KBM-7 (cell line): ENCODE measurements at places on chromosomes 7 and 10.

DNA sequence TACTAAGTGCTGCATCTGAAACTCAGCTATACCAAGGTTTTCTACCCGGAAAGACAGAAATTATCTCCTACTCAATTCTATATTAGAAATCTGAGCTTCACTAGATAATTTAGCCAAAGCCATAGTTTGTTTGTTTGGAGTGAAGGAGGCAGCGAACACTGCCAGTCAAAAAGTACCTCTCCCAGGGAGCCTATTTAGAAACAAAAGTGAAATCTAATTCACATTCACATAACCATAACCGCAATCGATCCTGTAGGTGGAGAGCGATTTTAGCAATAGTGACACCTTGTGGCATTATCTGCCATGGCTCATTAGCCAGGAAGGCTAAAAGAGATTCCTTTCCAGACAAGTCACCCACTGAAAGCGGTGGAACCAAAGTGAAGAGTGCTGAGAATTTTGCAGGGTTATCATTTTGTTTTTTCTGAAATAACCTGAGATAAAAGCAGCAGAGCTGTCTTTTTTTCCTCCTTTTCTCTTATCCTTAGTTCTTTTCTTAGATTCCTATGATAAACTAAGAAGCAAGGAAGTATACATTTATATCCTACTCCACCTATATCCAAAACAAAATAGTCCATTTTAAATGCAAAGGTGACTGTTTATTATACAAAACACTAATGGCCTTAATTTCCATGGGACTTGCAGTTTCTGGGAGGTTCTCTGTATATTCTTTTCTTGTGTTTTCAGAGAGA is 83.7 kb upstream of the BET1 start:
- DNase-seq, result peak; percentile 68

DNA sequence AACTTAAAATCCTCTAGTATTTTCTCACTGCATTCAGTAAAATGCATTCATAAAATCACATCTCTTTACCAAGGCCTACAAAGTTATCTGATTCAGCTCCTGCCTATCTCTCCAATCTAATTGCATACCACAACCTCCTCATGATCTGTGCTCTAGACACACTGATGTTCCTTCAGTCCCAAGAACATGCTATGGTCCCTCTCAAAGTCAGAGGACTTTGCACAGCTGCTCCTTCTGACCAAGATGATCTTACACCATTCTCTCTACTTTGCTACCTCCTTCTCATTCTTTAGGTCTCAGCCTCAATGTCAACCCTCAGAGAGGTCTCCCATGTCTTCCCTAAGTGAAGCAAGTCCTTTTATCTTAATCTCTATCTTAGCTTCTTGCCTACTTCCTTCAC is 45.5 kb downstream of the CAV1 start:
- DNase-seq, result no peak

- no peak for DNase-seq
Measured at GRCh38 chr7:42155584-42156290, 81.3 kb downstream of the GLI3 start.

DNA sequence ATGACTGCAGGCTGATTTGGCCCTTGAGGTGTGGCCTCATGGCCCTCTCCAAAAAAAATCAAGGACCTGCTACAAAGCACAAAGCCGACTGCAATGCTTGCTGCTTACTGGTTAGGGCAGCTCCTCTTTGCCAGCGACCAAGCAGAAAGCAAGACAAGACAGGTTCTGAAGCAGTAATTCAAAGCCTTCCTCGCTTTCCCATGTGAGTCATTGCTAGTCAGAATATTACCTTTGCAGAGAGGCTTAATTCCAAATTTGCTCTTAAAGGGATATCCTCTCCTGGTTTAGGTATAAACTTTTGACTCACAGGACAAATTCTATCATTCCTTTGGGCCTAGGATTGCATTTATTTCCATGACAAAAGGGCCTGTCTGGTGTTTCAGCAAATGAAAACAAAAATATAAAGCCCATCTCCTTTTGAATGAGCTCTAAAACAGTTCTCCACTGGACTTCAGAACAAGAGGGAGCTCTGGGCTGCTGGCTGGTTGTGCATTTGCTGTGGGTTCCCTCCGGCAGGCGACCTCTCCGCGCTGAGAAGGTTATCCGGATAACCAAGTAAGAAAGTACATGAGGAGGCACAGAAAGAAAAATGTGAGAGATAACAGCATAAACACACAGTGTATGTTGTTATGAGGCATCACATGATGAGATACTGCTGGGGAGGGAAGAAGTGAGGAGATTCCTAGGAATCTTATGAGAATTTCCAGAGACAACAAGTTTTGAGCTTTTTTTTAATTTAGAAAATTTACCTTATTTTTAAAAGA is 90.8 kb downstream of the EGFR start:
- DNase-seq, result no peak

DNA sequence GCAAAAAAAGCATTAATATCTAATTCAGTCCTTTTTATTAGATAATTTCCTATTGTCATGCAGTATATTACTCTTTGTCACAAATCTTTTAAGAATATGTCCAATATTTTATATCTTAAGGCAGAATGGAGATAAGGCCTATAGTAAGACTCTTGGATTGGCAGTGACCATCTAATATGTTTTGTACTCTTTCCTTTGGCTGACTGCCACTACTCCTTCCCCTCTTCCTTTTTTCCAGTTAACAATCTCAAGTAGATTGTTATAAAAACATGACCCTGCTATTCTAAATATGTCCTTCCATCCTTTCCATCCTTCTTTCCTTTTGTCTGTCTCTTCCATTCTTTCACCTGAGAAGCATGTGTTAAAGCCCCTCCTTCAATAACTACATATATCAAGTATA is 92.8 kb upstream of the TMEM168 start:
- peak; percentile 55 for DNase-seq

DNA sequence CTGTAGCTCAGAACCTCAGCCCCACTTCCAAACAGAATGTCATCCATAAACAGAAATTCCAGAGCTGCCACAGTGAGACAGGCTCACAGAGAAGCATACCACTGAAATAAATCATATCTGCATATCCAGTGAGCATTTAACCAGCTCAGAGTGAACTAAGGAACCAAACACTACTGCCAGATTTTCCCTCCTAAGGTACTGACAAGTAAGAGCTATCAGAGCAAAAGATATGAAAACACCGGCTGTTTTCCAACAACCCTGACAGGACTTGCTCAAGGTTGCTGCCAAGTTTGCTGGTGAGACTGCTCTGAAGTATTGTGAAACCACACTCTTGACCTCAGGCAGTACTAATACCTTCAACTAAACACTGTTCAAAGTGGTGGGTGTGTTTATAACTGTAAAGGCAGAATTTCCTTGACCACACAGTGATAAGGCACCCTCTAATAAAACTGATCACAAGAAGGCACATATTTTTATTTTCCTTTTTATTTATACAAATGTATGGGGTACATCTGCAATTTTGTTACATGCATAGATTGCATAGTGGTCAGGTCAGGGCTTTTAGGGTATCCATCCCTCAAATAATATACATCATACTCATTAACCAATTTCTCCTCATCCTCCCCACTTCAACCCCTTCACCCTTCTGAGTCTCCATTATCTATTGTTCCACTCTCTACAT is 18.3 kb downstream of the SGMS1 start:
- DNase-seq, result no peak

GRCh38 chr10:123398756-123399155 is 244.6 kb downstream of the BUB3 start:
- no peak for DNase-seq

DNA sequence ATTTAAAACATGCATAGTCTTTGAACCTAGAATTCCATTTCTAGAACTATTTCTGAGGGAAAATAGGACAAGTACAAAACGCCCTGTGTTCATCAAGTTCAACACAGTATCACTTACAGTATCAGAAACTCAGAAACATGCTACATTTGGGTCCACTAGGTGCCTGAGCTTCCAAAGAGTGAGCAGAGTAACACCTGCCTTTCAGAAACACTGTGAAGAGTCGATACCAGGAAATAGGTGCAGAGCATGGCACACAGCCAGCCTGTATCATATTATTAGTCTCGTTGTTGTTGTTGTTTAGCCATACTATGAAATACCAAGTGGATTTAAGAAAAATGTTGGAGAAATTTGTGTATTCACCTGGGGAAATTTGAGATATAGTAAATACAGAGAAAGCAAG is 392.1 kb upstream of the MGMT start:
- no peak for DNase-seq

DNA sequence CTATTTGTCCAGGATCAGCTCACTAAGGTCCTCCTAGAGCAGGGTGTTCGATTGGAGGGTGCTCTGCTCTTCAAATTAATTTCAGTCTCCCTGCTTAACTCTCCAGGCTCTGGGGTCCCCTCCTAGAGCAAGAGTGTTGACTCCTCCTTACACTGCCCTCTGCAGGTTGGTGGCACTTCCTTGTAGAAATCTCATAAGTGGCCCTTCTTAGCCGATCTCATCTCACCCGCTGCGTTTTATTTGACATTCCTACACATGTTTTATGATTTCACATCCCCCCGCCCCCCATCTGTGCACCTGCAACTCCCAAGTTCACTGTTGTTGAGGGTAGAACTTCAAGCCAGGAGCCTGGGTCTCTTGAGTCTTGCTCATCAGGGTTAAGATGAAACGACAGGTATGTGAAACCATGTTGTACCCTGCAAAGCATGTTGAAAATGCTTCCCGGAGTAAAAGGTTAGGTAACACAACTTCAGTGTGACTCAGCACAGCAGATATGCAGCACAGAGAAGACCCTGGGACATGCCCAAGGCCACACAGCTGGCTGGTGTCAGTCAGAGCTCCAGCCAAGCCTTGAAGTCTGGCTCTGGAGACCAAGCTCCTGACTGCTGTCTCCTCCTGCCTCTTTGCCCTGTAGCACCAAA is 171.2 kb downstream of the PRKAG2 start:
- DNase-seq, result peak; percentile 43

- DNase-seq, result no peak
Measured at GRCh38 chr10:74598891-74599566, 227.4 kb upstream of the KAT6B start.

GRCh38 chr7:156430109-156430508 is 210.5 kb upstream of the RNF32 start:
- DNase-seq, result no peak

GRCh38 chr7:81949306-81949705 is 179.5 kb upstream of the HGF start:
- DNase-seq, result no peak

- DNase-seq, result no peak
Measured at GRCh38 chr7:131625817-131626372, 69.5 kb upstream of the PODXL start.

DNA sequence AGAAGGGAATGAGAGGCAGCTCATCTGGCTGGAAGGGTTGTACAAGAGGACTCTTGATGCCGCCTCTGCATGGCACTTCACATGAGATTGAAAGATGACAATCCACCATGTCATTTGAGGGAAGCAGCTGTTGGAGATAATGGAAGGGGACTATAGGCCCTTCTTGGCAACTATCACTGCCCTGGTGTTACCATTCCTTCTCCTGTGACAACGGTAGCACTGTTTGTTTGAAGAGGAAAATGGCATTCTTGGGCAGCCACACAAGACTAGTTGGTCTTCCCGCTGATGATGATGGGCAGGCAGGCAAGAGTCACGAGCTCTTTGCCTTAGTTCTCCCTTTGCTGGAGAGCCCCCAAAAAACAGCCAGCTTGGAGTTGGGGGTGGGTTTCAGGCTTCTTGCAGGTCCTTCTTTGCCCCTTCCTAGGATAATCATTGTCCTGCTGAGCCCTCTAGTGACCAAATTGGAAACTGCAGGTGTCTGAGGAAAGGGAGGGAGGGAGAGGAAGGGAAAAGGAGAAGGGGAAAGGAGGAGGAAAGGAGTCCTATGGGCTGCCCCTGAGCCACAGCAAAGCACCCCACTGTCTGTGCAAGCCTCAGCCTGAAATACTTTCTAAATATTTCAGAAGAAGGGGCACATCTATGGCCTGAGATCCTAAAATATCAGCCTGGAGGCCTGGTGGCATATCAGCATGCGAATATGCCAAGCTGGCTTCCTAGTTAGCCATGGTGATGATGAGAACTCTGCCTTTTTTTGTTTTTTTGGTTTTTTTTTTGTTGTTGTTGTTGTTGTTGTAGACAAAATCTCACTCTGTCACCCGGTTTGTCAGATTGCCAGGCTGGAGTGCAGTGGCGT is 165.6 kb upstream of the KMT2E start:
- peak; percentile 72 for DNase-seq

DNA sequence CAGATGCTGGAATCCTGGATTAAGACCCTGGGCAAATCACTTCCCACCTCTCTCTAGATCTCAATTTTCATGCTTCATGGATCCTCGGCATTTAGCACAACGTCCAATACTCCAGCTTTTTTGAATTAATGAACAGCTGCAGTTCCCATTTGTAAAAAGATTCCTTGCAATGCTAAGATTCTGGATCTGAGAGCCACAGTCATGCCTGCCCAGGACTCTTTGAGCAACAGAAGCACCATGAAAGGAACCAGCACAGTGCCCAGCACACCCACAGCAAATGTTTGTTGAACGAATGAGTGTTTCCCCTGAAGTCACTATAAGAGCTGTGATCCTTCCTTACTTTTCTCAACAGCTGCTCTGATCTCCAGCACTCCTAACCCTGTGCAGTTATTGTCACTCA is 20.8 kb upstream of the DDIT4 start:
- no peak for DNase-seq

- no peak for DNase-seq
Measured at GRCh38 chr7:118734541-118734940, 510.0 kb downstream of the ANKRD7 start.

DNA sequence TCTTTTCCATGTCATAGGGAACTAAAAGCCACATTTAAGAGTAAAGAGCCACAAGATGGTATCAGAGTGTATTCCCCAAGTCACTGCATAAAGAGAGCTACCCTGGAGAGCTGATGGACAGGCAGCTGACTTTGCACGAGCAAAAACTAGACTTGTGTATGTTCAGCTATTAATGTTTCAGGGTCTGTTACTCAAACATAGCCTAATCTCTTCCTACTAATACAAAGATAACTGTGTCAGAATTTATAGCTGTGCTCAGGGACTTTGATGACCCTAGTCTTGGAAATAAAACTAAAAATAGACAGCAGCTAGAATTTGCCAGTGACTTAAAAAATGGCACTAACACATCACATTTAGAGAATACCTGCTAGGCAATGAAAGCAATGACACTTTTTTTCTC is 45.5 kb upstream of the LRRTM3 start:
- DNase-seq, result no peak

DNA sequence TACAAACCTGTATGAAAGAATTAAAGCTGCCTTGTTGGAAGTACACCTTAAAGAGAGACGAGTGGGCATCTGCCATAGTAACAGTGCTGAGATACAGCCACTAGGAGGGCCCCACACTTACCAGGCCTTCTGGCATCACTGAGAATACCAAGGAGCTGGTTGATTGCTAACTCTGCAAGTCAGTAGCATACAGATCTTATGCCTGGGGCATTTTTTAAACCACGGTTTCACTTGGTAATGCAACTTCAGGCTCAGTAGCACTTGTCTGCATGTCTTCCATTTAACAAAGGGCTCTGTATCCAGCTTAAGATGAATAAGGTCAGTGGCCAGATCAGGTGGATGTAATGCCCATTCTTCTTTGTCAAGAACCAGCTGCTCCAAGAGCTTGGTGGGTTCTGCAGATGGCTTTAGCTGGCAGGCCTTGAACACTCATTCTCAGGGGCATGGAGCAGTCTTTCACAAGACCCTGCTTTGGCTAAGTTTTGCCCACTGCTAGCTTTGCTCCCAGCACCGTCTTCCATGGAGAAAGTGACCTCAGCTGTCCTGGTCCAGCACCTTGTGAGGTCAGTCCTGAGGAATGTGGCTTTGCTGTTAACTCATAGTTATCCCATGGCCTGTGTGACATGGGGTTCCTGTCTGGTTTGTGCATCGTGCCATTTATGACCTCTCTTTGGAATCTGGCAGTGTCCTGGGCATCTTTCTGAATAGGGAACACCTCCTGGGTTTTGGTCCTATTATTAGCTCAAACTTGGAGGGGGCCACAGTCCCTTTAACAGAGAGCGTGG is 68.1 kb downstream of the BMPER start:
- DNase-seq, result no peak
